AG04450 (cell line): ENCODE measurements at places on chromosomes 3 and 15. TPM values are rescaled to one million over a fixed set of nuclear protein-coding genes. Genes with fewer than 3 reads are reported as not detected.

Gene SLC22A14
- polyA plus RNA-seq: not detected in 2 replicates

Gene SCN5A
- polyA plus RNA-seq: 0.63 and 1.4 TPM in 2 replicates

Gene DAZL
- polyA plus RNA-seq: not detected in 2 replicates

Gene CCR5
- not detected in 2 replicates for polyA plus RNA-seq

Gene ZPLD1
- polyA plus RNA-seq: 0.02 TPM in 1 of 2 replicates, not detected in the other
